ENCODE measurements at places on chromosomes 7 and 10.

GRCh38 chr7:50155755-50156154 is 62.7 kb upstream of the ZPBP start:
- DNase-seq = no peak

DNA sequence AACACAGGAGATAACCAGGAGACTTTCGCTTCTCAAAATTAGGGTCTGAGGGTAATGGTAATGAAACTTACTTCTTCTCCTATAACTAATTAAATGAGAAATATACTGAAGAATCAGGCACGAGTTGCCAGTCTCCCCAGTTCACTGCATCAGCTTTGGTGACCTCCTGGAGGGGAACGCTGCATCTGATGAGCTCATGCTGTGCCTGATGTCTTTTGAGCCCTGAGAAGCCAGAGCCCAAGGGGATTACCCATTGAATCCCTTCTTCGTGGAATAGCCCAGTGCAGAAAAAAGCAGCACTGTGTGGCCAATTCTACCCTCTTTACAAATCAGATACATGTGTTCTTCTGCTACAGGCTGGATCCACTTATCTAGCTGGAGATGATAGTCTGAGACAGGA is 45.1 kb downstream of the CYP2C9 start:
- DNase-seq = no peak

DNA sequence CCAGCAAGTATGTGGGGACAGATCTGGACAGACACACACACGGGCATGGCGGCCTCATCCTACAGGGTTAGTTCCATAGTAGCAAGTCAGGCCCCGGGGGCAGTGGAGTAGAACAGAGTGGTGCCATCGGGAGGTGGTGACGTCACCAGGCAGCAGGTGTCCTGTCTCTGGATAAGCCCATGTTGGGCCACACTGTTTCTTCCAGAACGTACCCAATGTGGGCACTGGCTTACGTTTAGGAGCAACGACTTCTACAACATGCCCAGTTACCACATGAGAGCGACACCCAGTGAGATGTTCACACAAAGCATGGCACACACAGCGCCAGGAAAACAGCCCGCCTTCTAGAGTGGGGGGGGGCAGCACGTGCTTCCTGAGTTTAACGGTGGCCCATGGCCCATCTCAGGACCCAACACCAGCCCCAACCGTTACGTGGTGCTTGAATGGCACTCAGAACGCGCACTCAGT is 67.8 kb downstream of the CTBP2 start:
- DNase-seq = no peak

DNA sequence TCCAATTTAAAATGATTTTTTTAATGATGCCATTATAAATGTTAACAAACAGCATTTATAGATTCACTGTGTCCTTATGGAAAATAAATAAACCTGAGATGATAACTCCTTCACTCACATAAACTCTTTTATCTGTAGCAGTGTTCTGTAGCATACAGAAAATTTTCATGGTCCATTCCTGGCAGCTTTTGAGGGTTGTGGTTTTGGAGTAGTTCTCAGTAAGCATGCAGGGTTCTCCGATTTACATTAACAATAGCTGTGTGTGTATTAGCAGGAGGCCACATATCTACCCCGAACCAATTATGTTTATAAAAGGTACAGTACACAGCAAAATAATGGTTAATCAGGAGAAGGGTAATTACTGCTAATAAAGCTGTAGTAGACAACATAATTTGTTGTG is 162.7 kb downstream of the CDCA7L start:
- no peak for DNase-seq

DNA sequence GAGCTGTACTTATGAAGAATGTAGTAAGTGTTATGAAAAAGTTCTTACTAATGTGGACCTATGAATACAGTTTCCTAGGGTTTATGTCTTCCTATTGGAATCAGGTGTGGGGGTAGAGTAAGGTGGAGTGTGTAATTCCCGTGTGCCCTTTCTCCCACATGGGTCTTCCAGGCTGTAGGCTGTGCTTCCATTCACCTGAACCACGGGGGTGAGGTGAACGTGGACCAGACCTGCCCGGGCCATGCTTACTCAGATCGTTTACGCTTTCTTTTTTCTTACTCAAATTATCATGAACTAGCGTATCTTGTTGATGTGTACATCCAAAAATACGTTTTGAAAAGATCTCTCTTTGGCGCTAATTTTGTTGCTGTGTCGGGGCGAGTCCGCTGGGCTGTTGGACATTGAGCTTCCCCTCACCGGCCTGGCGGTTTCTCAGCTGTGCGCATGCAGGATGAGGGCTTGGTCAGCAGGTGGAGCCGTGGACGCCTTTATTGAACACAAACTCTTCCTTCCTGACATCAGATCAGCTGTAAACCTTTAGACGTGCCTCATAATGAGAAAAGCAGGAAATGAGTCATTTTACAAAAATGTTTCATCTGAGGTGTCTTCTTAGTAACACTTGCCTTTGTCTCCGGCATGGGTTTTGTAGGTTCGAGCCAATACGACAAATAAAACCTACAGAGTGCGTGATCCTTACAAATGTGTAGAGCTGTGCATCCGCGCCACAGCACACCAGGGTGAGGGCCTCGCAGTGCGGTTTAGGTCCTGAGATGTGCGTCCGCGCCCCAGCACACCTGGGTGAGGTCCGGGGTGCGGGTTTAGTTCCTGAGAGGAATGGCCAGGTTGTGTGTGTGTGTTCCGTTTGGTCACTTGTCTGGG is 53.8 kb downstream of the WDR37 start:
- peak; percentile 62 for DNase-seq

GRCh38 chr7:23261843-23262452 is 15.4 kb downstream of the GPNMB start:
- DNase-seq = peak; percentile 37

GRCh38 chr10:8978100-8978499 is 923.6 kb downstream of the GATA3 start:
- no peak for DNase-seq

DNA sequence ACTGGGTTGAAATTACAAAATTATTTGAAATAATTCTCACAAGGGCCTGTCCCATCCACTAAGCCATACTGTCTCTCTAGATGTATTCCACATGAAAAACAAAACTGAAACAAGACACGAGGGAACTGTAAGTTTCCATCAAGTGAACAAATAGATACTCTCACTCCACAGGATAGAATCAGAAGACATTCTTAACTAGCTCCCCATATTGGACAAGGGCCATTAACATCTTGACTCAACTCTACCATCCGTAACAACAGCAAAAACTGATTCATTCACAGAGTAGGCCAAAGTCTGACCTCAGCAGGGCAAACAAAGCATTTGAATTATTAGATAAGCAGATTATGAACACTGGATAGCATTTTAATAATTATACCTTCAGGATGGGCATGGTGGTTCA is 29.1 kb downstream of the UBE2H start:
- DNase-seq = no peak

- DNase-seq = no peak
Observed at GRCh38 chr10:29849126-29849833, 210.1 kb downstream of the JCAD start.

GRCh38 chr7:66845379-66846095 is 75.5 kb upstream of the TMEM248 start:
- DNase-seq = no peak

- no peak for DNase-seq
Observed at GRCh38 chr10:44517635-44518034, 132.7 kb upstream of the CXCL12 start.

GRCh38 chr7:102288285-102288930 is 1.7 kb downstream of the SH2B2 start:
- no peak for DNase-seq

- no peak for DNase-seq
Observed at GRCh38 chr10:84825330-84825729, 496.9 kb downstream of the CCSER2 start.

GRCh38 chr10:113498997-113499396 is 53.9 kb upstream of the HABP2 start:
- DNase-seq = no peak

DNA sequence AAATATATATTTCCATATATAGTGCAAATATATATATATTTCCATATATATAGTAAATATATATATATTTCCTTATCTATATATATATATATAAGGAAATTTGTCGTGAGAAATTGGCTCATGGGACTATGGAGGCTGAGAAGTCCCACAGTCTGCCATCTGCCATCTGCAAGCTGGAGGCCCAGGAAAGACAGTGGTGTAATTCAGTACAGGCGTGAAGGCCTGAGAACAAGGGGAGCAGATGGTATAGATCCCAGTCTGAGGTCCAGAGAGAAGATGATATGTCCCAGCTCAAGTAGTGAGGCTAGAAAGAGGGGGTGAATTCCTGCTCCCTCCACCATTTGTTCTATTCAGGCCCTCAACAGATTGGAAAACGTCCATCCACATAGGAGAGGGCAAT is 78.9 kb downstream of the MTPN start:
- DNase-seq = no peak

- DNase-seq = no peak
Observed at GRCh38 chr10:71638822-71639719, 80.5 kb downstream of the C10orf105 start.

DNA sequence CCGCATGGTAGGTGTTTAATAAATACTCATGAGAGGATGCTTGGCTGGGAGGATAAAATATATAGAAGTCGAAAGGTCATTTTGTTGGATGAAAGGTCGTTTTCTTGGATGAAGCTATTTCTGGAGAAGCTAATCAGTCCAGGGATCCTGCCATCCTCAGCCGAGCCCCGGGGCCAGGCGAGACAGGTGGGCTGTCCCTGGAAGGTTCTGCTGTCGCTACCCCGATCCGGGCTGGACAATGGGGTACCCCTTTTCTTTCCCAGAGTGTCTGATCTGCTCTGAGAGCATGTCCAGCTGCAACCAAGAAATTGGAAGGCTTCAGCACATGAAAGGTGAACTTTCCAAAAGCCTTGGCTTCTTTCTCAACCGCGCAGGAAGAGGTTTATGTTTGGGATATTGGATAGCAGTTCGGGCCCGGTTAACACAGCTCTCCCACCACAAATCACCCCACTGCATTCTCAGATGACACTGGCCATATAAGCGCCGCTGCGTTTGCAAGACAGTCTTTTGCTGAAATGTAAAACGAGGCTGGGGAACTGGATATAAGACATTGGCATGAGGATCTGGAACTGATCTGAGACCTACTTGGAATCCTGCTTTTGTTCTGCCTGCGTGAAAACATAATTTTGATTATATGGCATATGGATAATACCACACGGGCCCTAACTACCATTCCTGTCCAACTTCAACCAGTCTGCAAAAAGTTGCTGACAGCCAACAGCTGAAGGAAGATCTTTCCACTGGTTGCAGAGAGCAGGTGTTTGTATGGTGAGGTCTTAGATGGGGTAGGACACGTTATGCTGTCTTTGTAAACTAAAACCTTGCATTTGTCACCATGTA is 31.2 kb upstream of the MSRB2 start:
- no peak for DNase-seq

- peak; percentile 22 for DNase-seq
Observed at GRCh38 chr7:30445770-30446169, 32.8 kb downstream of the NOD1 start.

- no peak for DNase-seq
Observed at GRCh38 chr10:28560617-28561016, 27.7 kb downstream of the WAC start.
